ENCODE measurements at places on chromosomes 4 and X.

- DNase-seq = no peak
Observed at GRCh38 chrX:10518073-10518472, 102.3 kb downstream of the MID1 start.

DNA sequence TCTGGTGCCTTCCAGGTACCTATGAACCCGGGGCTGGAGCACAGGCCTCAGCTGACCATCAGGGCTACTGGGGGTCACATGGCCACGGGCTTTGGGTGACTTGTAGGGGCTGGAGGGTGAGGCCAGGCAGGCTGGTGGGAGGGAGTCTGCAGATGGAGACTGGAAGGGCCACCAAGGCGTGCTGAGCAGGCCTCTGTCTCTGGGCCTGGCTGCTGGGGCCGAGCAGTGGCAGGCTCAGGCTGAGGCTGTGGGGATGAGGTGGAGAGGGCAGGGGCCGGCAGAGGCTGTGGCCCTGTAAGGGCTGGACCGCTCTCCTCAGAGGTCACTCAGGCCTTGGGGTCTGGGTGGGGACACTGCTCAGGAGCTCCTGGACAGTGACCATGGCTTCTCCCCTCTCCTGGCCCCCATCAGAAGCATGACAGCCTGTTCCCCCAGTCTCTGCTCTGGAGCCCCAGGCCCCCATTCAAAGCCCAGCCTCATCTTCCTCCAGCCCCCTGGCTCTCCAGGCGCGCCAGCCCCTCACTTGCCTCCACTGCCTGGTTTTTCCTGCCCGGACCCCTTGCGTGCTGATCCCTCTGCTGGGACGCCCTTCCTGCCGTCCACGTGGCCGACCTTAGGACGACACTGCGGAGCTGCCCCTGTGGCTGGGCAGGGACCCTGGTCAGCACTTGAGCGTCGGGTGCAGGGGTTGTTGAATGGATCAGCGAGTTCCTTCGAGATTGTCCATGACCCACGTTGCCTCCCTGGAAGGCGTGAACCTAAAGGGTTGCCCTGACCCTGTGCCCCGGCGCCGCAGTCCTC is 11.1 kb upstream of the NAT8L start:
- no peak for DNase-seq

DNA sequence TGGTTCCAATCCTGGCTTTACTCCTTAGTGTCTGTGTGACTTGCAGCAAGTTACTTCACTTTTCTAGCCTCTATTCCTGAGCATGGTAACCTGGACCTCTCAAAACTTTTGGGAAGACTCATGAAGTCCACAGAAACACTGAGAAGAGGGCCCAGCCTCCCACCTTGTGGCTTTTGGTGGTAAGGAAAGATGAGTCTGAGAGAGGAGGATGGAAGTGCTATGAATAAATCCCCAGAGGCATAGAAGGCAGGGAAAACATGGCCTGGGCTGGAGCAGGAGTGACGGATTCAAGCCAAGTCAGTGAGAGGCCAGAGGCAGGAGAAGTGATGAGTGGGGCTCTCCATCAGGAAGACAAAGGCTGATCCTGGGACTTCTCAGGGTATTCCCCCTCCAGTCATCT is 10.9 kb upstream of the MAGEA4 start:
- no peak for DNase-seq

GRCh38 chrX:19840899-19841648 is 46.3 kb downstream of the SH3KBP1 start:
- no peak for DNase-seq

All from activated CD8-positive, alpha-beta memory T cell treated with anti-CD3 and anti-CD28 coated beads for 1 hour (primary cell).